ENCODE measurements at places on chromosomes 11 and 22.

- DNase-seq: no peak
These were observed 26.4 kb downstream of the OR52K1 start for GRCh38 chr11:4508886-4509285.

GRCh38 chr22:38272373-38273134, at the start of gene TMEM184B:
TSS of gene TMEM184B (minus strand) at chr22:38273010. CDS start at chr22:38247961, 25,049 bp downstream.
- no peak for DNase-seq

DNA sequence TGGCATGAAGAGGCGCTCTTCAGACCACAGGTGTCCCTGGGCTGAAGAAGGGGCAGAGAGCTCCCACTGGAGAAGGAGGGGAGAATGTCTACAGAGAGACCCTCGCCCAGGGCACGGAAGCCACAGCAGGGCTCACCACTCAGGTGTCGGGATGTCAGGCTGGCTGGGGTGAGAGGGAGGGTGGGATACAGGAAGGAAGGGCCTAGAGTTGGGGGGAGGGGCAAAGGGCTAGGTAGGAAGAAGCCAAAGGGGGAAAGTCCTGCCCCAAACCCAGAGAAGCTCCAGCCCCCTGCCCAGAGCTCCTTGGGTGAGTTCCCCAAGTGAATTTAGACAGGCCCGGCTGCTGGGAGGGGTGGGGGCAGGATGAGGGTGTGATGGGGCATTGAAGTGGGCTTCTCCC, 232.0 kb downstream of the CEP164 start:
- DNase-seq: no peak

GRCh38 chr22:38298312-38299005, 18.8 kb downstream of the CSNK1E start:
- DNase-seq: no peak

- DNase-seq: no peak
These were observed 20.1 kb upstream of the CHORDC1 start for GRCh38 chr11:90242894-90243416.

Data from fibroblast of skin of left biceps (primary cell).